ENCODE measurements at places on chromosomes 4 and X.

GRCh38 chr4:165922747-165923146 lies 49.7 kb downstream of the TLL1 start:
- no peak overlapping the region for H3K4me3 ChIP-seq
- H3K27ac ChIP-seq = no peak overlapping the region

DNA sequence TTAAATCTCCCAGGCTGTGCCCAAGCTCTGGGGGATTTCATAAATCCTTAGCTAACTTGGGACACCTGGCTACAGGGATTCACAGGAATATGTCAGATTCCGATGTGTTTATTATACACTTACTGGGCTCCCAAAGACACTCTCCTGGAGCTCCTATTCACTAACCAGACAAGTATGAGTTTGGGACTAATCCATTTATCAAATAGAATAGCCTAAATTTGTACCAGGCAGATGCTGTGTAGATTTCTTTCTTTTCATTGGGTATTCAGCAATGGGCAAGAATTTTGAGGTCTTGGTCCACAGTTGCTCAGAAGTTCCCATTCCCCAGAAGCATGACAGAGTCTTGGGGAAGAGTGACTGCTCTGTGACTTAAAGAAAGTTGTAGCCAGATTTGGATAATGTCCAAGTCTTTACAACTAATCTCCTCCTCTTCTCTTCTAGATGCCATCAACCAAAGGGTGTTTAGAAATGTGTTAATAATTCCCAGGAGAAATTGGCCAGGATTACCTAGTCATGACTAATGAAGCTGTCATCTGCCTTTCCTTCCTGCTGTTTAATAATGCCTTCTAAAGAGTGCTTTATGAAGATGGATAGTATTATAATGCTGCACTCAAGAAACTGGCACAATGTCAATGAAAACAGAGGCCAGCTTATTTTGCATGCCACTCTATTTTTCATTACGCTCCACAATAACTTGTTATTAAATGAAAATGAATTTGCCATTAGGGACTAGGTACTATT lies 120.9 kb downstream of the CHIC2 start:
- H3K27me3 ChIP-seq = no peaks in the 10 kb centered on the region
- no peaks in the 10 kb centered on the region for H3K36me3 ChIP-seq
- H3K4me3 ChIP-seq = no peak overlapping the region

- H3K27ac ChIP-seq = no peak overlapping the region
- no peak overlapping the region for H3K4me3 ChIP-seq
- H3K36me3 ChIP-seq = no peaks in the 10 kb centered on the region
- H3K27me3 ChIP-seq = no peaks in the 10 kb centered on the region
- H3K4me1 ChIP-seq = no peaks in the 10 kb centered on the region
These were observed 305.3 kb downstream of the FRMPD4 start for GRCh38 chrX:12443534-12444098.

DNA sequence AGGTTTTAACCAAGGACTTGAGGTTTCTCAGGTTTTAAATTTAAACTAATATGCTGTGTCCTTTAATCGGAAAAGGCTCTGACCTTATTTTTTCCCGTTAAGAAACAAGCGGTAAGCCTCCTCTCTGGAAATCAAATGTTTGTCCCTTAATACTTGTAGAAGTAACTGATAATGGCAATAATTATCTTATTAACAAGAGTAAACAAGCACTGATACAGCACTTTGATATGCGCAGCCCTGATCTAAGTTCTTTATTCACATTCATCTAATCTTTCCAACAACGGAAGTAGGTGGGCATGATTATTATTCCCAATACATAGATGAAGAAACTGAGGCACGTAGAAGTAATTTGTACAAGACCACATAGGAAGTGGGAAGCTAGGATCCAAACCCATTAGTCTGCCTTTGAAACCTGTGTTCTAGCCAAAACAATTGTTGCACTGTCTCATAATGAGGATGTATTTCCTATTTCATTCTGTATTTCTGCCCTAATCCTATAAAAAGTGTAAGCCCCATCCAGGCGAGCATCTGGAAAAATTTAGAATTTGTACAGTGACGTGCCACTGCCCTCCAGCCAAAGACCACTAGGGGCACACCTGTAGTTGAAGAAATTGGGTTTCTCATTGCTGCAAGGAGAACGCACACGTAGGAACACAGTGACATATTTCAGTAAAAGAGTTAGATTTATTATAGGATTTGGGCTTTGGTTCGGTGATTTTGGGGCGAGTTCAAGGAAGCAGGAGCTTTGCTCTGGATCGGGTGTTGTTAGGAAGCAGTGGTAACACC lies 606 bp downstream of the CXorf58 start:
- H3K36me3 ChIP-seq = no peaks in the 10 kb centered on the region
- H3K27ac ChIP-seq = no peak overlapping the region
- no peak for DNase-seq
- H3K27me3 ChIP-seq = no peaks in the 10 kb centered on the region
- H3K4me1 ChIP-seq = no peaks in the 10 kb centered on the region
- H3K4me3 ChIP-seq = peak overlapping the region; percentile 33
